ENCODE measurements at places on chromosomes 1 and 21. TPM values are rescaled to one million over a fixed set of nuclear protein-coding genes. Genes with fewer than 3 reads are reported as not detected.

DNA sequence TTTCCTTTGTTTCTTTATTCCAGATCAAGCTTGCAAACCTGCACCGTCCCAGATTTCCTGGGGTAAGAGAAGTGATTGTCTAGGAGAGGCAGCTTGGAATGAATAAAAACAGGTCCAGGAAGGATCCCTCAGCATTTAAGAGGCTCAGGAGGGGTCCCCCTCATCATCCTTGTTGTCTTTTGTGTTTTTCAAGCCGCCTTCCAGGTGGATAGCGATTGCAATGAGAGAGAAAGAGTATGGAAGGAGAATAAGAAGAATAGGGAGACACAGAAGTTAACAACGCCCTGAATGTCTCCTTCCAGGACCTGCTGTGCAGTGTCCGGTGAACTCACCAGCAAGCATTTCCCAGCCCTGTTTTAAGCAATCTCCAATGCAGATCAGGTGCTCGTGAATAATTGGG lies 8.5 kb downstream of the ERG start:
- no peak overlapping the region for H3K27ac ChIP-seq
- H3K4me3 ChIP-seq: no peak overlapping the region
- DNase-seq: no peak
- no peaks in the 10 kb centered on the region for H3K27me3 ChIP-seq
- peaks cover 4% of the 10 kb centered on the region for H3K4me1 ChIP-seq

DNA sequence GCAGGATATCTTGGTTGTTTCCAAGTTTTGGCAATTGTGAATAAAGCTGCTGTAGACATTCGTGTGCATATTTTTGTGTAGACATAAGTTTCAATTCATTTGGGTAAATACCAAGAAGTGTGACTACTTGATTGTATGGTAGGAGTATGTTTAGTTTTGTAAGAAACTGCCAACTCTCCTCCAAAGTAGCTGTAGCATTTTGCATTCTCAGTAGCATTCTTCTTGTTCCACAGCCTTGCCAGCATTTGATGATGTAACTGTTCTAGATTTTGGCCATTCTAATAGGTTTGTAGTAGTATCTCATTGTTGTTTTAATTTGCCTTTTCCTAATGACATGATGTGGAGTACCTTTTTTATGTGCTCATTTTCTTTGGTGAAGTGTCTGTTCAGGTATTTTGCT lies 38.6 kb upstream of the PLA2G4A start:
- DNase-seq: no peak
- no peak overlapping the region for H3K4me3 ChIP-seq
- no peaks in the 10 kb centered on the region for H3K27me3 ChIP-seq
- no peaks in the 10 kb centered on the region for H3K36me3 ChIP-seq

UBE2U gene
- total RNA-seq: not detected

KCNE2 gene
- total RNA-seq: not detected

All from Panc1 (cell line).